Gastrocnemius medialis (tissue), 4 donors: ENCODE measurements at places on chromosomes 7 and 10.

GRCh38 chr7:14787551-14787950 is 115.0 kb downstream of the DGKB start:
- DNase-seq, result no peak

GRCh38 chr7:42745357-42746059 is 166.4 kb downstream of the C7orf25 start:
- peak; percentile 33 for DNase-seq

GRCh38 chr10:100830728-100831111 is 82.0 kb upstream of the SLF2 start:
- no peak for DNase-seq

- peak; percentile 52 for DNase-seq
Observed at GRCh38 chr7:5677538-5678294, 103.7 kb downstream of the RNF216 start.

GRCh38 chr7:94962661-94963060 is 55.3 kb downstream of the PPP1R9A start:
- DNase-seq, result no peak

- DNase-seq, result no peak
Observed at GRCh38 chr7:135617781-135618180, 44.5 kb upstream of the STMP1 start.

GRCh38 chr10:98006266-98006665 is 24.2 kb downstream of the CRTAC1 start:
- no peak for DNase-seq

DNA sequence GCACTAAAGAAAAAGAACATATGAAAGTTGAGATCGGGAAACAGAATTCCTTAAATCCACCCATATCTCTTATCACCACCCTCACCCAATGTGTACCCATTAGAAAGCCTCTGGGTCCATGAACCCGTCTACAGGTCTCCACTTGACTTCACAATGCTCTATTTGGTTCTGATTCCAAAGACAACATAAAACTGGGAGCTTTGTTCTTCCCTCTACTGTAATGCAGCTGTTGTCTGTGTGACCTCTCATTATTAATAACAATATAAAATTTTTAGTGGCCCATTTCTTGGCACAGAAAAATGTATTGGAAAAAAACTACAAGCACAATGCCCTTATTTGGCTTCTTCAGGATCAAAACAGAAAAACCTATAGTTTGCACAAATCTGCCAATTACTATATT is 30.0 kb downstream of the DOCK4 start:
- DNase-seq, result no peak

- no peak for DNase-seq
Observed at GRCh38 chr10:123044391-123044790, 35.6 kb downstream of the ACADSB start.
